HS-5 (cell line): ENCODE measurements at places on chromosomes 2 and 18.

DNA sequence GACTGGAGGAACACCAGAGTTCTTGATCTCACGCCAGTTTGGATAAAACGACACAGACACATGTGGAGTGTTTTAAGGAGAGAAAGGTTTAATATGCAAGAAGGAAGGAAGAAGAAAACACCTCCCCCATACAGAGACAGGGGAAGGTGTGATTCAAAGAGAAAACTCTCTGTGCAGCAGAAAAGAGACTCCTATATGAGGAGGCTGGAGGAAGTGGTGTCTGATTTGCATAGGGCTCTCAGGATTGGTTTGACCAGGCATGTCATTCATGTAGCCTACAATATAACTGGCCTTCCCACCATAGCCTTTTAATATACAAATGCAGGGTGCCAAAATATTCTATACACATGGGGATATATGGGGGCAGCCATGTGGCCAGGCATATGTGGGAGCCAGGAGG, 1386.5 kb downstream of the RPIA start:
- no peak for DNase-seq

DNA sequence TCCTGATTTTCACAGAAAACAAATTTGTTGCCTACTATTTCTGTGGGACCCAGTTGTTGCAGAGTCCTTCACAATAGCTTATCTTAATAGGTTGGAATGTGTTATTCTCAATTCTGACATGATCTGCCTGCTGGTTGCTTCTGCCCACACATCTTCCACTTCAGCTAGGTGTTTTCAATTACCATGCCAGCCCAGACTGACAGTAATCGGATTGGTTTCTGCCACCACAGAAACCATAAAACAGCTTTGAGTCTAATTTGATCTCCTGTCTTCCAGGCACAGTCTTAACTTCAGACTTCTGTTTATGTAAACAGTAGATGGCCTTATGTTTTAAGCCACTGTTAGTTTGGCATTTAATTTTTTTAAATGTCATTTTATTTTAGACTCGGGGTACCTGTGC, 248.2 kb upstream of the RBMS1 start:
- DNase-seq: no peak

DNA sequence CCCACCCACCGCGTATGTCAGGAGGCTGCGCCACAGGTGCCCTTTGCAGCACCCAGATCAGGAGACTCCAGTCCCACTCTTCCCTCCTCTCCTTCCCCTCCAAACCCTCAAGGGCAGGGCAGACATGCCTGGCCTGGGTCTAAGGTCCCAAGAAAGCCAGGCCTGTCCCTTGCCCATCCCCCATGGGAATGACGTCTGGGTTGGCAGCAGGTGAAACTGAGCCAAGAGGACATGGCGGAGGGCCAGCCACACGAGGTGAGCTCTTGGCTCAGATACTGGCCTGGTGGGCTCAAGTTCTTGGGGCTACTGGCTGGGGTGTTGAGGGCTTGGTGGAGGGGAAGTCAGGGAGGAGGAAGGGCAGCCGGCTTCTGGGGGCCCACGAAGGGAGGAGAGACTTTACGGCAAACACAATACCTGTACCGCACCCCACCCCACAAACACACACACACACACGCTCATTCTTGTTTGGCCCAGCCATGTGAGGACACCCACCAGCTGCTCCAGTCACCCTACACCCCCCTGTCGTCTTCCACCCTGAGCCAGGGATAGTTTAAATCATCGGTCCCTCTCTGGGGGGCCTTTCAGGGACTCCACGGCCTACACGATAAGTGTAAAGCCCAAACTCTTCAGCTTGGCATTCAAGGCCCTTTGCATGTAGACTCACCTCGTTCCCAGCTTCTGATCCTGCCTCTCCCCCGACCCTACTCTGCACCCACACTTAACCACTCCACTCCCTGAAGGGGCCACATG, 24.1 kb upstream of the TNS1 start:
- DNase-seq: no peak

GRCh38 chr2:8445580-8445979, 236.3 kb upstream of the ID2 start:
- no peak for DNase-seq

DNA sequence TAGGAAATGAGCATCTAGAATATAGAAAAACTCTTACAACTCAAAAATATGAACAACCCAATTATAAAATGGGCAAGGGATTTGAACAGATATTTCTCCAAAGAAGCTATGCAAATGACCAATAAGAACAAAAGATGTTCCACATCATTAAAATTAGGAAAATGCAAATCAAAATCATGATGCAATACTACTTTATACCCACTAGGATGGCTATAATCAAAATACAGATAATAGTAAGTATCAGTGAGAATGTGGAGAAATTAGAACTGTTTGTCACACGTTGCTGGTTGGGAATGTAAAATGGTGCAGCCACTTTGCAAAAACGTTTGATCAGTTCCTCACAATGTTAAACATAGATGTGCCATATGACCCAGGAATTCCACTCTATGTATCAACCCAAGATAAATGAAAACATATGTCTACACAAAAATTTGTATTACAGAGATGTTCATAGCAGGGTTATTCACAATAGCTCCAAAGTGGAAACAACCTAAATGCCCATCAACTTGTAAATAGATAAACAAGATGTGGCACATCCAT, 558.4 kb downstream of the SLC4A3 start:
- DNase-seq: no peak

GRCh38 chr2:51084750-51085149, 52.8 kb upstream of the NRXN1 start:
- DNase-seq: no peak

GRCh38 chr2:43851011-43851980, 12.5 kb downstream of the ABCG8 start:
- DNase-seq: no peak

DNA sequence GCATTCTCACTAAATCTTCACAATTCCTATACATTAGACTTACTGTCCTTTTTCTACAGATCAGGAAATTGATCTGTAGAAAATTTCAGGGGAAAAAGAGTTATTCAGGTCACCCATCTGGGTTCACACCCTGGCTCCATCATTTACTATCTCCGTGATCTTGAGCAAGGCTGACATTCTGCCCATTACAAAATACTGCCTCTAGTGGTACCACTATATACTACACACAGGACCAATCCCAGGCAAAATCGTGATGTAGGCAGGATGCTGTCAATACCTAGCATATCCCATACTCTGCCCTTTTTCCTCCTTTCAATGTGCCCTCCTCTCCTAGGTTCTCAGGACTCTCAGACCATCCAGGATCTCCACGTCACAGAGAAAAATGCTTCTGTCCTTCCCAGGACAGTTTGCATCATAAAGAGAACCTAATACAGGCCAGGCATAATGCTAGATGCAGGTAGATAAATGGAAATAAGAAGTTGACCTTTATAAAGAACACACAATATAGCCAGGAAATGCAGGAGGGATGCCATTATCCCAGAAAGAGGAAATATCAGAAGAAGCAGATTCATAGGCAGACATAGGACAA, 101.9 kb downstream of the CDH20 start:
- no peak for DNase-seq

DNA sequence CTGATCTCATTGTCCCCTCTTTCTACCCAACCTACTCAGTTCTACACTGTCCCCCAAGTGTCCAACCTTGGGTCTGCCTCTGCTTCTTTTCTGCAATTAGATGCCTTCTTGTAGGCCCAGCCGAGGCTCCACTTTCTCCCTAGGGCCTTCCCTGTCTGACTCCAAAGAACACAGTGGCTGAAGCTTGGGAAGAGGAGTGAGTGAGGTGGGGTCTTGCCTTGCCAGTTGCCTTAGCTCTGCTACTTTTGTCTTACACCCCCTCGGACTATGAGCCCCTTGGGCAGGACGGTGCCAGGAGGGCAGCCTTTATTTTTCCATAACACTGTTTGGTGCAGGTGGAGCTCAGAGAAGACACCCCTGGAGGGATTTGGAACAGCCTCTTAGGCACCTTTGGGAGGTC, 345.1 kb downstream of the CYP26B1 start:
- DNase-seq: no peak

GRCh38 chr18:27991391-27991790, 185.5 kb downstream of the CDH2 start:
- no peak for DNase-seq

DNA sequence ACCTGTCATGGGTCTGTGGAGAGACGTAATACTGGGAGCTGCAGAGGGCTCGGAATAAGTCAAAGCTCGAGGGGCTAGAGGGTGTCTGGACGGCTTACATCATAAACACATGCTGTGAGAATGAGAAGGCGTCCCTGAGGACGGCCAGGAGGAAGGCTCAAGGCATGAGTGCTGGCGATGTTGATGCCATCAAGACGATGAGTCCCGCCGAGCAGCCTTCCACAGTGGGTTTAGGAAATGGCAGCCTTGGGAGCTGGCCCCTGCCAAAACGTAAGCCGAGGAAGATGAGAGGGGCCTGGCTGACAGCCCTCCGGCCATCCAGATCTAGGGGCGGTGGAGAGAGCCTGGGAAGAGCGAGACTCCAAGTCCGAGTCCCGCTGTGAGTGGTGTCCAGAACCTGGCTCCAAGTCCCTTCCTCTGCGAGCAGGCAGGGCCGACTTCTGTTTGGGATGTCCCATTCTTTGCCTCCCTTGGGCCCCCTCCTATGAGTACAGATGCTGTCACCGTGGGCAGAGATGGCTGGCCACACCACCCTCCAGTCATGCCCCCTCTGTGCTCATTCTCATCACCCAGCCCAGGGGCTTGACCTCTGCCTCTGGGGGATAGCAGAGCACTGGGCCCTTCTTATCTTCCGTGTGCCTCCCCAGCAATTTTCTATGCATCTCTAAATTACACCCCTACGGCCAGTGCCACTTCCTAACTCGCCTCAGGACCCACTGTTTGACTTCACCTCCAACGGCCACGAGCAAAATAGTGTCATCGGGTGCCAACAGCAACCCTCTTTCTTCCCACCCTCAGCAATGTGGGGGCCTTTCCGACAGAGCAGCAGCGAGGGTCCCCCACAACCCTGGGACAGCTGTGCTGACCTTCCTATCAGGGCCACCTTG, 175.7 kb downstream of the FAM210A start:
- DNase-seq: no peak

DNA sequence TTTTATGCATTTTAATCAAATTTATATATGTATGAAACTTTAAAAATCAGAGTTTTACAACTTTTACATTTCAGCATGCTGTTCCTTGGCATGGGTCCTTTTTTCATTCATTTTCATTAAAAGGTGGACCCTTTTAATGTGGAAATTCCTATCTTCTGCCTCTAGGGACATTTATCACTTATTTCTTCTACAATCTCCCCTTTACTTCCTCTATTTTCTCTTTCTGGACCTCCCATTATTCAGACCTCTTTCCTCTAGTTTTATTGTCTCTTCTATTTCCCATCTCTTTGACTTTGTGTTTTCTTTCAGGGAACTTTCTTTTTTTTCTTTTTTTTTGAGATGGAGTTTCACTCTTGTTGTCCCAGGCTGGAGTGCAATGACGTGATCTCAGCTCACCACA, 5.7 kb downstream of the PROC start:
- no peak for DNase-seq

GRCh38 chr2:136332436-136333095, 214.6 kb upstream of the CXCR4 start:
- DNase-seq: no peak

DNA sequence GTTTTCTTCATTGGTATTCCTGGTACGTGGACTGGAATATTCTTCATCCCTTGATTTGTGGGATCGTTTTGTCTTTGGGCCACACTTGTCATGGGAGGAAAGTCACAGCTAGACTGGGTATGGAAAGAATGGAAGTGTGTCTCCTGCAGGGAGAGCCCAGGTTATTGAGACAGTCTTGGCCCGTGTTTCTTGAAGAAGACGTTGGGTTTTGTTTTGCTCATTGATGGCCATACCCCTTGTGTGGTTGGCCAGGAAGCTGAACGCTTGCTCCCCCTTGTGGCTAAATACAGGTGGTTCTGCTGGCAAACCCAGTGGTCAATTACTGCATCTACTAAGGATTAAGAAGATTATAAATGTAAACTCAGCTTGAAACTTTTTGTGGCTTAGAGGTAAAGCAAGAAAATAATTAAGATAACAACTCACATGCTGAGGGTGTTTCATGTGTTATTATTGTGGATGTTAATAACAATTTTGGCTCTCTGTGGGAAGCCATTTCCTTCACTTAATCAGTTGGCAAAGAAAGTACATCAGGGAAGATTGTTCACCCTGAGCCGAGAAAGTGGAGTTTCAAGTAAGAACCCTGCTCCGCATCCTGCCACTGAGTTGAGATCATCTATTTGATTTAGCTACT, 91.8 kb downstream of the NEDD4L start:
- no peak for DNase-seq

DNA sequence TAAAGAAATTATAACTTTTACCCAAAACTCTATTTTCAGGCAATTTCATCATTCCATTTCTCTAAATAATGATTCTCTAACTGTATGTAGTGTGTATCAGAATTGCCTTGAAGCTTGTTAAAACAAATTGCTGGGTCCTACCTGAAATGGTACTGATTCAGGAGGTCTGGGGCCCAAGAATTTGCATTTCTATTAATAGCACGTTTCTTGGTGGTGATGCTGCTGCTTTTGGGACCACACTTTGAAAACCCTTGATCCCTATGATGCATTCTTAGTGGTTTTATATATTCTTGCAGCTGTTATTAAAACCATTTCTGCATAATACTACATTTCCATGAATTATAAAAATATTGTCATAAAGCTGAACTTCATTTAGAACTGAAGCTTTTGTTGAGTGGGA, 140.7 kb downstream of the NCK2 start:
- no peak for DNase-seq

GRCh38 chr18:8526332-8526731, 82.9 kb upstream of the RAB12 start:
- DNase-seq: no peak

- no peak for DNase-seq
These were observed 85.4 kb upstream of the LINC00305 start for GRCh38 chr18:64234321-64234720.

DNA sequence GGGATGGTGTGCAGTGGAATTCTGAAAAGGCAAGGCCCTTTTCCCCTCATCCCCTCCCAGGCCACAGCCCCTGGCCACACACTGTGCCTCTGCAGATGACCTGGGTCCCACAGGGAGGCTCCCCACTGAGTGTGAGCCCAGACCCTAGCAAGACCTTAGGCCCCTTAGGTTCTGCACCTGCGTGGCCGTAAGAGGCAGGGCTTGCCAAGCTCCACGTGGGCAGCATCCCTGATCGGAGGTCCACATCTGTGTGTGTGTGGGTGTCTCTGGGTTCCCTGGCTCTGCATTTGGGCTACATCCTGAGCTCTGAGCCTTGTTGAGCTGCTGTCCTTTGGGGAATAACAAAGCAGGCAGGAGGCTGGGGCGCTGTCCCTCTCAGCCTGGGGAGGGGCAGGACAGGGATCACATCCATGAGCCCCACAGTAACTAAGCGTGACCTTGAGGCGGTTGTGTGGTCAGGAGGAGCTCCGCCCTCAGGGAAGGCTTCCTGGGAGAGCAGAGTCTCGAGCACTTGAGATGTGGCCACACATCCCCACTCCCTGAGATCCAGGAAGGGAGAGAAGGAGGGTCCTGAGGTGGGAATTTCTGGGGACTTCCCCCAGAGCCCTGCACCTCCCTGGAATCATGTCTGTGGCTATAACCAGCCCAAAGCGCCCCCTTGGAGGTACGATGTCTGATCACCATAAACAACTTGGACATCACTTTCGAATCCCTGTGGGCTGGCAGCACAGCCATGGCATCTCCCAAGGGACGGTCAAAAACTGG, 84.8 kb downstream of the STPG4 start:
- DNase-seq: no peak
